ENCODE measurements at places on chromosomes 2 and 18.

DNA sequence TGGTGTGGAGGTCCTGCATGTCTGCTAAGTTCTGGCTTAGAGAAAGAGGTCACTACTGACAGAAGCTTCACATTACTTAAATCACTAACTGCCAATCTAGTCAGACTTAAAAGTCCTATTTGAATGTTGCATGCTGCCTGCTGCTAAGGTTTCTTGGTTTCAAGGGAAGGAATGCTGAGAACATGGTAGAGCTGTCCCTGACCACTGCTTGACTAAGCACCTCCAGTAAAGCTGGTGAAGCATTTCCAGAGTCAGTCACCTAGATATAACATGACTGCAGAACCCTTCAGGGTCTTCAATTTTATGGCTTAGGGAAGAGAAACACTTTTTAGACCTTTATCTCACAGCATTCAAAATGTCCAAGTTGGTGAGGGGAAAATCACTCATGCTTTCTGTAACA, 2178.3 kb upstream of the PIK3C3 start:
- no peak for DNase-seq

- DNase-seq, result no peak
Observed at GRCh38 chr18:70998490-70998889, 709.6 kb downstream of the SOCS6 start.

DNA sequence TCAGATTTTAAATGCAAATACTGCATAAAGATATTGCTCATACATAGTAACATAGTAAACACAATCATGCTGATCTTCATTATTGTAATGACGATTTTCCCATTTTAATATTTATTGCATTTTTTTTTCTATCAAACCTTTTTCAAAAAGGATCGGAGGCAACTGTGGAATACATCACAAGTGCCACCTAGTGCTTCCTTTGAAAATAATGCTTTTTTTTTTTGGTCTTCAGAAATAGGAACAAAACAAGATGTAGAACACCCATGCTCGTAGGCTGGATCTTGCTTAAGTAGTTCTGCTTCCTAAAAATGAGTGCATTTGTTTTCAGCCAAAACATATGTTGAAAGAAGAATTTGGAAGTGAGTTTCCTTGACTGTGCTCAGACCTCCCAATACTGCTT, 35.7 kb upstream of the GPR155 start:
- no peak for DNase-seq

GRCh38 chr18:10121786-10122515, 208.1 kb downstream of the VAPA start:
- peak; percentile 26 for DNase-seq

DNA sequence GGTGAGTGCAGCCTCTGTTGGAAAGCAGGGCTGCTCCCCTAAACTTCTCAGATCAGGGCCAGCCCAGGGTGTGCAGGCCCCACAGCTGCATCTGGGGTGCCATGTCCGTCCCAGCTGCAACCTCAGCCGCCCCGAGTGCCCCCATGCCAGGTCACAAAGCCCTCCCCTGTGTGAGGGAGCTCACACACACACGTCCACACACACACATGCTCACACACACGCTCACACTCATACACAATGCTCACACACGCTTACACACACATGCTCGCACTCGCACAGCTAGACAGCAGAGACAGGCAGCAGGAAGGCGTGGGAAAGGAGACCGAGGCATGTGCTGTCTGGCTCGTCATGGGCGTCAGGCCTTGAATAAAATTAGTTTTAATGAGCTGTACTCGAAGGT, 55.4 kb downstream of the ADI1 start:
- no peak for DNase-seq
